ENCODE measurements at places on chromosomes 13 and 19.

- peak; percentile 47 for DNase-seq
Measured at GRCh38 chr19:43777163-43777695, 3.5 kb downstream of the KCNN4 start.

DNA sequence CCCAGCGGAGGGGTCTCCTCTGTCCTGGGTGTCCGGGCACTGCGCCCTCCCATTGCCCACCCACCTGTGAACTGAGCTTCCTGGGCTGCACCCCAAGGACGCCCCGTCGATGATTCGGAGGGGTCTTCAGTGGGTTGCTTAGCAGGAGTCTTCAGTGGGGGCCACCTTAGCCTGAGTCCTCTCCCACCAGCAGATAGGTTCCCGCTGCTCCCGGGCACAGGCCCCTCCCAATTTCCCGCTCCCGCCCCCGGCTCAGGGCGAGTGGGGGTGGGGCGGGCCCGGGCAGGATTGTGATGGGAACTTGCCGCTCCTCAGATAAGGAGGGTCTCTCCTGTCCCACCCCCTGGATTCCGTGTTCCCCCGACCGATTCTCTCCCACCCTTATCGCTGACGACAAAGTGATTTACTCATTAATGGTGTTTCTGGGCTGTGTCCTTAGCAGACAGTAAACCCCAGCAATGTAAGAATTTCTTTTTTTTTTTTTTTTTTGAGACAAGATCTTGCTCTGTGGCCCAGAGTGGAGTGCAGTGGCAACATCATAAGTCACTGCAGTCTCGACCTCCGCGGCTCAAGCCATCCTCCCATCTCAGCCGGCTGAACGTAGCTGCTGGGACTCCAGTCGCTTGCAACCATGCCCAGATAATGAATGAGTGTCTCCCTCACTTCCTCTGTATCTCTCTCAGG, 655 bp upstream of the S1PR5 start:
- no peak for DNase-seq

- DNase-seq = no peak
Measured at GRCh38 chr13:39894586-39894985, 239.1 kb downstream of the COG6 start.

GRCh38 chr13:110134801-110135200, 172.2 kb downstream of the COL4A1 start:
- no peak for DNase-seq

DNA sequence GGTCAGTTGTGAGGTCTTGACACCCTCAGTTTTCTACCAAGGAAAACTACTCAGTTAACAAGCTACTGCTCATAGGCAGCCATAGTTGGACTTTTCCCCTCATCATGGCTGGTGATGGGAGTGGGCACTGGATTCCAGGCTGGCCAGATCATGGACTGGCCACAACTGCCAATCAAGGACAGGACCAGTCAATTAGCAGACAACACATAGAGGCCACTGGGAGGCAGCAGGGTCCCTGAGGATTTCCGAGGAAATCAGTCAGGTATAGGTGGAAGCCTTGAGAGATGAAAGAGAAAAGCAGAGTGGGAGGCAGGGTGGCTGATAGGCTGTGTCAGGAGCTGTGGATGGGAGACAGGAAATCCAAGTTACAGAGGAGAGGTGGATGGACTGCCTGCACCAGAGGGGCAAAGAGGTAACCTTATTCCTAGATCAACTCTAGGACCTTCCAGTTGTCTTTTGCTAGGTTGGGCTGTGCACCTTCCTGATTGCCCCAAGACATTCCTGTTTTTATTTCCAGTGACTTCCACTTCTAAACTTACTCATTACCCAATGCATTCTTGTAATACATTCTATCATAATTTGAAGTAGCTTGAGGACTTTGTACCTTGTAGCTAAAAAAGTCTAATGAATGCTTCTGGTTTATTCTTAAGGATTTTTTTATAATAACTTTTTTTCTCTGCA, 361.8 kb downstream of the KCNRG start:
- DNase-seq = no peak

DNA sequence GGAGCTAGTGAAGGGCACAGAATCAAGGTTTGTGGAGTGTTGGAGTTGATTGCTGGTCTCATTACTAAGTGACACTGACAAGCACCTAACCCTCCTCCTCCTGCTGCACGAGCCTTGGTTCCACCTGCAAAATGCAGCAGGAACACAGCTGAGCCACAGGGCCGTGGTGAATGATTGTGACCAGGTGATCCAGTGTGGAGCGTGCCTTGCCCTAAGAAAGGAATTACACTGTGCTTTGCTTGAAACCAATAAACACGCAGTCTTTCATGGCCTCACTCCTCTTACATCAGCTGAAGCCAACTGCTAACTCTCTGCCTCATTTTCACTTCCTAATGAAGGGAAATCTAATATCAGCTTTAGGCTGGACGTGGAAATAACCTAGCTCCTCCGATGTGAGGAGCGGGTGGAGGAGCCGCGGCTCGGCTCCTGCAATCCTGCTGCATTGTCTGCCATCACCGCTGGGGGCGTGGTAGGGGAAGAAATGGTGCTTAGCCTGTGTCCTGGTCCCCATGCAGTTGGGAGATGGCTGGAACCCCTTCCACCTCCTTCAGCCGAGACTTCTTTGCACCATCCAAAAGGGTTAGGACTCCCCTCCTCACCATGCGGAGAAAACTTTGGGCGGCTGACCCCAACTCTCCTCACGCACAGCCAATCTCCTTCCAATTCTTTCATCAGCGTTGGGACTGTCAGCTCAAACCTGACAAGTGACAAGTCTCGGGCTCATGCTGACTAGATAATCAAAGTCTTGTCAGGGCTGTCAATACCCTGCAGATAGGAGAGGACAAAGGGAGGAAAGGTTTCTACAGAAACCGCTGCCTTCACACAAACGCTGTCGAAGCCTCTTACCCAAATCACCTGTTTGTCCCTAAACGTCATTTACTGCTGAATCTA, 427.9 kb downstream of the ZNF536 start:
- DNase-seq = no peak

- no peak for DNase-seq
Measured at GRCh38 chr19:39971380-39972035, 543 bp downstream of the PSMC4 start.

GRCh38 chr13:114298866-114299265, 15.4 kb upstream of the CHAMP1 start:
- no peak for DNase-seq

GRCh38 chr13:95745752-95746151, 68.8 kb downstream of the DNAJC3 start:
- no peak for DNase-seq

DNA sequence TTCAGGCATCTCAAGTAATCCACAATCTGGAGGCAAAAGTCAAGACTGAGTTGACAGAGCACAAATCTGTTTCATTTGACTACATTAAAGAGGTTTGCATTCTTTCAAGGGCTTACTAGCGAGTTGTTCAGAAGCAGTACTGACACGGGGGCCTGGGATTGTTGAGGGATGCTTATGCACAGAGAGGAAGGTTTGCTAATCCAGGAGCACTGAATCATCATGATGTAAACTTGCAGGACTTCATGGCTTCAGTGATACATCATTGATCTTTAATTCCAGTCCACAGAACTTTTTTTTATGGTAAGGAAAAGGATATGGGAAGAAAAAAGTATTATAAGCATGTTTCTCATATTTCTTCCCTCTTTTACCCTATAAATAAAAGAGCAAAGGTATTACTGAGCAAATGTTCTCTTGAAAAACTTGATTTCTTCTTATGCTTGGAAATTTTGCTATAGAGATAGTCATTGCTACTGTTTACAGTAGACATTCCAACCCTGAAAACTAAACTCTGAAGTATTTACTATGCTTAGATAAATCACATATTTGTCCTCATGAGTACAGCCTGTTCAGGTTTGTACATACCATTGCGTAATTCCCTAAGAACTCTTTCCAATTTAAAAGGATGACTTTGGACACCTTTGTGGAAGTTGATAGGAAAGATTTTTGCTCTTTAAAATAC, 65.8 kb upstream of the KPNA3 start:
- DNase-seq = no peak
